ENCODE measurements at places on chromosomes 6 and 20.
A peak's percentile ranks its signal among the peaks of the same experiment; 100 is the strongest.

- DNase-seq: no peak
Observed at GRCh38 chr20:1426231-1426849, 33.5 kb upstream of the FKBP1A start.

DNA sequence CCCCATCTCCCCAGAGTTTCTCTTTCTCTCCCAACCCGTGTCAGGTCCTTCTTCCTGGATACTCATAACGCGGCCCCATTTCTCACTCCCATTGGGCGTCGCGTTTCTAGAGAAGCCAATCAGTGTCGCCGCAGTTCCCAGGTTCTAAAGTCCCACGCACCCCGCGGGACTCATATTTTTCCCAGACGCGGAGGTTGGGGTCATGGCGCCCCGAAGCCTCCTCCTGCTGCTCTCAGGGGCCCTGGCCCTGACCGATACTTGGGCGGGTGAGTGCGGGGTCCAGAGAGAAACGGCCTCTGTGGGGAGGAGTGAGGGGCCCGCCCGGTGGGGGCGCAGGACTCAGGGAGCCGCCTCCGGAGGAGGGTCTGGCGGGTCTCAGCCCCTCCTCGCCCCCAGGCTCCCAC lies at the start of gene HLA-F:
Gene HLA-F (plus strand): TSS at position 173 of the 404 bp plus-strand sequence. CDS start 30 bp downstream, at position 203.
- peak; percentile 73 for DNase-seq

DNA sequence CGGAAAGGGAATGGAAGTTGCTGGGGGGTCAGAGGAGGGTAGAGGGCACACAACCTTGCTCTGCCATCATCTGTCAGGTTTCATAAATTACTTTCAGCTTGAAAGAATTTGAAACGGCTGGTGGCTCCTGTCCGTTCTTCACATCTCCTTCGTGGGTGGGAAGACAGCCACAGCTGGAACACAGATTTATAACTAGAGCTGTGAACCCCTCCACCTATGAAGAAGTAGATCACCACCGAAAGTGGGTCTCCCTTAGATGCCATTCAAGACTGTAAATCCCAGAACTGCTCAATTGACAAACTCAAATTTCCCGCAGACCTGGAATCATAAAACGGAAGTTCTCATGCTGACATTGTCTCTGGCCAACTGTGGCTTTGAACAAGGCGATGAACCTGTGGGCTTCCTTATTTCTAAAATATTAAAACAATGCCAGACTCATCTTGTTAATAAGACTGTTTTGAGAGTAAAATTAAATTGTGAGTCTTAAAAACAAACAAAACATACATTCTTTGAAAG lies 65.3 kb downstream of the BTBD3 start:
- DNase-seq: no peak

DNA sequence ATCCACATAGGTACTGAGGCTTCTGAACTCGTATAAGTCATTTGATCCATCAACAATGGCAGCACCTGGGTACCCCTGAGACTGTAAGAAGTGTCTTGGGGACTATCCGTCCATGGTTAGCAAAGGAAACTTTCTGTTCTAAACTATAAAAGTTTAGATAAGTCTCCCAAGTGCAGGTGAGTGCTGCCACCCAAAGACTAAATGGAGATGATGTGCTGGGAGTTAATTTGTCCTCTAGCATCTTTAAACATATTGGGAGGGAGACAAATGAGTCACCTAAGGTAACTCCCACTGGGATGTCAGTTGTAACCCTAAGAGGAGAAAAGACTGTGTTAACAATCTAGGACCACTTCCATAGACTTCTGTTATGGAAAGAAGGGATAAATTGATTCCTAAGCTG lies 6.2 kb downstream of the BEND6 start:
- DNase-seq: no peak

- DNase-seq: peak; percentile 58
Observed at GRCh38 chr6:136113736-136114173, 136.4 kb downstream of the MTFR2 start.

GRCh38 chr6:40996591-40997233 lies 42.3 kb downstream of the UNC5CL start:
- DNase-seq: peak; percentile 1

- DNase-seq: peak; percentile 46
Observed at GRCh38 chr6:11236076-11236750, 3.7 kb upstream of the NEDD9 start.

GRCh38 chr20:55597526-55597925 lies 407.8 kb downstream of the CBLN4 start:
- peak; percentile 19 for DNase-seq

Measured in fibroblast of skin of scalp (primary cell).